T-helper 2 cell (primary cell): ENCODE measurements at places on chromosomes 12 and 14.

DNA sequence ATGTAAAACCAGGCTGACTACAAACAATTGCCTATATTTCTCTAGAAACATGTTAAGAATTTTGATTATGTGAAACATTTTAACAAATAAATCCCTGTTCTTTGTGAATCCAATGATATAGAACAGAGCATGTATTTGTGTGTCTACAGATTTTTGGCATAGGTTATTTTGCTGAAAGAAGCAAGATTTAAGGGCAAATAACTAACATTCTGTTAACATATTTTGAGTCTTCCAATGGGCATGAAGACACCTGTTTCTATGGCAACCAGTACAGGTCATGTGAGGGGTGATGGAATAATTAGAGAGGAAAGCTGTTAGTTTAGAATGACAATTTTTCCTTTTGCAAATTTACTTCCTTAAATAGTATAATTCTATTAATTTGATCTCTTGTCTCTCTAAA is 8.8 kb downstream of the ART4 start:
- no peak for DNase-seq

- no peak for DNase-seq
These were observed 7.3 kb upstream of the KIF26A start for GRCh38 chr14:104130974-104131651.

GRCh38 chr12:50401500-50402081 is 906 bp downstream of the LARP4 start:
- DNase-seq: no peak

GRCh38 chr12:104865080-104865479 is 93.0 kb downstream of the SLC41A2 start:
- DNase-seq: peak; percentile 68

DNA sequence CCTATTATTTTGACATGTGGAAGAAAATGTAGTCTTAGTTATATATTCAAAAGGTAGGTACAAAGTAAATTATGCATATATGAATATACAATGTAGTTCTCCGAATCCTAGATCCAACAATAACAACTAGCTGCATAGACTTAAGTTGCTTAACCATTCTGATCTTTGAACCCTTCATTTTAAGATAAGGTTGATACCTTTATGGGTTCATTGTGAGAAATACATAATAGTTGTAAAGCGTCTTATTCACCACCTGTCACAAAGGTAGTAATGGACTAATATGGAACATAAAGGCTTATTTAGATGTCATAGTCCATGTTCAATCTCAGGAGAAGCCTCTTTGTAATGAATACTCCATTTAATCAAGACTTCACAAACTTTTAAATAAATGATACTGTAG is 263.6 kb downstream of the TMTC2 start:
- DNase-seq: no peak

- DNase-seq: no peak
These were observed 21.0 kb upstream of the RIC8B start for GRCh38 chr12:106753526-106753925.

- DNase-seq: no peak
These were observed 777 bp downstream of the ZFP36L1 start for GRCh38 chr14:68791902-68792677.

DNA sequence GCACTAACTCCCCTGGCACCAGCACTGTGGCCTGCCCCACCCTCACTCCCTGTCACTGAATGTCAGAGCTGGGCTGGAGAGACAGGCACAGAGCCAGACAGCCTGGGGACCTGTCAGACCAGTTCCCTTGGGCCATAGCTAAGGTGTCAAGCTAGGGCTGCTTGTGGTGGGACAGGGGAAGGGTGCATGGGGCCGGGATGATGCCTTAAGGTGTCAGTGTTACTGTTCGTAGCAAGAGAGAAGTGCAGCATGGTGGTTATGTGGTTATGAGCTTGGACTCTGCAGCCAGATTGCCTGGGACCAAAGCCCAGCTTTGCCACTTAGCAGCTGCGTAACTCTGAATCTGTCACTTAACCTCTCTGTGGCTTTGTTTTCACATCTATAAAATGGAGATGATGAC is 3.8 kb downstream of the RAPGEF3 start:
- DNase-seq: no peak

GRCh38 chr12:118922405-118922804 is 58.9 kb upstream of the SRRM4 start:
- DNase-seq: no peak

- no peak for DNase-seq
These were observed 133.8 kb upstream of the NUDT4 start for GRCh38 chr12:93243689-93244513.

DNA sequence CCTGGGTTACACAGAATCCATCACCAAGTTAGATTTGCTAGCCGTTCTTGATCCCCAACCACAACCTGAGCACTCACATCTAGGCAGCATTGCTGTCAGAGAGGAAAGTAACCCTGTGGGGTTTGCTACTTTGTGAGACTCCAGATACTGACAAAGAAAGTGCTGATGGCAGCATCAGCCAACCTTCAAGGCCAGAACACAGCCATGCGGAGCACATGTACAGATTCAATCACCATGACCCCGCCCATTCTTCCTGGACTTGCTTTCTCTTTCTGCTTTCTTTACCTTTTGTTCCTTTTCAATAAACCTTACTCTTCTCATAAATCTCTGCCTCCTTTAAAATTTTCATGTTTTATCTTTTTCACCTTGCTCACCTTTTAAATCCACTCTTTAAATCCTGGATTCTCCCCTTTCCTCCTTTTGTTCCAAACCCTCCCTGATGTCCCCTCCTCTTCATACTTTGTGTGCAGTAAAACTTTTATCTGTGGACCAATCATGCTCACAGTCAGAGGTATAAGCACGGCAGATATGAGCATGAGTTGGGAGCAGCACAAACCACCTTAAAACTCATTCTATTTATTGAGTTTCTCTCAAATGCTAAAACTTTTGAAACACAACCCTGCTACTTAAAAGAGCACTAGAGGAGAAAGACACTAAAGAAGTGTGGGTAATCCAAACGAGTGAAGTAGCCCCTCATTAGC is 21.9 kb upstream of the CERS5 start:
- peak; percentile 92 for DNase-seq

GRCh38 chr12:105590571-105590970 is 260.1 kb downstream of the C12orf75 start:
- no peak for DNase-seq

- no peak for DNase-seq
These were observed 197.0 kb upstream of the AMIGO2 start for GRCh38 chr12:47276621-47277309.

DNA sequence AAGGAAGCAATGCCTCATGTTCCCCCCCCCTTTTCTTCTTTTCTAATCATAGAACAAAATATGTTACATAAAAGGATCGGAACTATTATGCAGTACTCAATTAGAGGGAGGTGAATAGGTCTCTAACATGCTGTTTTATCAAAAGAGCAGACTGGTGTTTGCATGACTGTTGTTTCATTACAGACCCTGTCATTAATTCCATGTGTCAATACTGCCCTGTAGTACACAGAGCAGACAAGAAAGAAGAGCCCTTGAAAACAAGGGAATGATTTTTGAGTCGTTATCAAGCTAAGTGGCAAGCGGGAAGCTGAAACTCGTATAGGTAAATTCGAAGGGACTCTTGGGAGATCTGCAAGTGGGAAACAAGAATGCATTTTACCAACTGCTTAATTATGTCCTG is 76.9 kb upstream of the TMEM263 start:
- DNase-seq: no peak

- no peak for DNase-seq
These were observed 112.1 kb downstream of the DPF3 start for GRCh38 chr14:72781561-72782508.

GRCh38 chr14:33911046-33911445 is 39.8 kb downstream of the EGLN3 start:
- DNase-seq: no peak

DNA sequence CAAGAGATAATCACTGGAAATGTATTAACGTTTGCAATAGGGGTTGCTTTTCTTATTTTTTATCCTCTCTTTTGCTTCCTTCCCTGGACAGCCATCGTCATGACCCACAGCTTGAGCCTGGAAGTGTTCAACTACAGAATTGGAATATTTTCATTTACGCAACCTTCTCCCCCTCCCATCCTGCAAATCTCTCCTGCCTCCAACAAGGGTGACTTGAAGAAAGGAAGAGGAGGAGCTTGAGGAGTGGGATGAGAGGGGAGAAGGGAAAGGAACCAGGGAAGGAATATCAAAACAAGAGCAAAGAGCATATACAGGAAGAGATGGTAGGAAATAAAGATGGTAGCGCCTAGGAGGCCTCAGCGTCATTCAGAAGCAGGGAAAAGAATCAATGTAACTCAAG is 1.6 kb upstream of the MANSC4 start:
- no peak for DNase-seq

DNA sequence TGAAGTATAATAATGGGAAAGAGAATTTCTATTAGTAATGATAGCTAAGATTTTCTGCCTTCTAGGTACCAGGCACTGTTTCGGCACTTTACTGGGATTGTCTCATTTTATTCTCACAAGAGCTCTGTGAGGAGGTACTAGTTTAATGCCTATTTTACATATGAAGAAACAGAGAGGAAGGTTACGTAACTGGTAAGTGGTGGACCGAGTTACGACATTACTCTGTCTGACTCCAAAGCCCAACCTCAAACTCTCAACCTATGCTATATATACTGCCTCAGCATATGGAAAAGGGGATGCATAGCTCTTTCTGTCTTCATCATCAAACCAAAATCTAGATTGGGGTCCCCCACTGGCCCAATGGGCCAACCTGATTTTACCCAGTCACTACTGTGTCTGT is 133.5 kb downstream of the KTN1 start:
- DNase-seq: no peak

DNA sequence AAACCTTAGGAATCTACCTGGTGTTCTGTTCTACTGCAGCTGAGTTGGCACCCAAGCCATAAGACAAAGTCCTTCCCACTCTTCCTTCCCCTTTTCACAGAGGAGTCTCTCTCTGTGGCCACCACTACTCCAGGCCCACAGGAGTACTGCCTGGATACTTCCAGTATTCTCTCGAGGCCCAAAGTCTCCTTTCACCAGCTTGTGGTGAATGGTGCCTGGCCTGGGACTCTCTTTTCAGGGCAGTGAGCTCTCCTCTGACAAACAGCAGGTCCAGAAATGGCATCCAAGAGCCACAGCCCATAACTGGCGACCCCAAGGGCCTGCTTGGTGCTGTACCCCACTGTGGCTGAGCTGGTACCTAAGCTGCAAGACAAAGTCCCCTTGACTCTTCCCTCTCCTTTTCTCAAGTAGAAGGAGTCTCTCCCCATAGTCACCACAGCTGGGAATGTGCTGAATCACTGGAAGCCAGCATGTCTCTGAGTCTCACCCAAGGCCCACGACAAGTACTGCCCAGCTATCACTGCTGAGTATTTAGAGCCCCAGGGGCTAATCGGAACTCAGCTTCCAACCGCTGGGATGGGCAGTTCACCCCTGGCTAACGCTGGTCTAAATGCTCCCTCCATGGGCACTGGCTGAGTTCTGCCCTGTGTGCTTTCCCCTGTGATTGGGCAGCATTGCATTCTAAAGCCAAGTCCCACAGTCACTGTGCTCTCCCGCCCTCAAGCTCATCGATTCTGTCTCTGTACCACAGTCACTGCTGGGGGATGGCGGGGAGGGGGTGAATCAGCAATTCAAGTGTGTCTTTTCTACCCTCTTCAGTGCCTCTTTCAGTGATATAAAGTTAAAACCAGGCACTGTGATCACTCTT is 6.1 kb downstream of the A2ML1 start:
- no peak for DNase-seq

DNA sequence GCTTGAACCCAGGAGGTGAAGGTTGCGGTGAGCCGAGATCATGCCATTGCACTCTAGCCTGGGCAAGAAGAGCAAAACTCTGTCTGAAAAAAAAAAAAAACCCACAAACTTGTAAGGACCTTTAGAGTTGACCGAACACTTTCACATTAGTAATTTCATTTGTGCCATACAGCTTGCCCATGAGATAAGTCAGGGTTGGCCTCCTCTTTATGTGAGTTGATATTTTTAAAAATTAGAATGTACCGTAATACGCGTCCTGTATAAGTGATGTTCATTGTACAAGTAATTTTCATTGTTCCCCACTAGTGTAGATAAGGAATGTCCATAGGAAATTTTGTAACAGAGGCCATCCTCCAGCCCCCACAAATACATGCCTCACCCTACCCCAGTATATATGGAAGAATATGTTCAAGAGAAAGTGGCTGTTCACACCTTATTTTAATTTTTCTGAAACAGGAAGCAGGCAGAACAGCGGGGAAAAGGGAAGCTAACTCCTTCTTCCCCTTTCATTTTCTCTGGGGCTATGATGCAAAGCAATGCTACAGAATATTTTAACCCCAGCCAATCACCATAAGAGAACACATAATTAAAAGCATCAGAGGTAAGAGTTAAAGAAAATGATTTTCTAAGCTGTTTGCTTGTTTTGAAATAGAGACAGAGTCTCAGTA is 31.9 kb upstream of the HIF1A start:
- no peak for DNase-seq

DNA sequence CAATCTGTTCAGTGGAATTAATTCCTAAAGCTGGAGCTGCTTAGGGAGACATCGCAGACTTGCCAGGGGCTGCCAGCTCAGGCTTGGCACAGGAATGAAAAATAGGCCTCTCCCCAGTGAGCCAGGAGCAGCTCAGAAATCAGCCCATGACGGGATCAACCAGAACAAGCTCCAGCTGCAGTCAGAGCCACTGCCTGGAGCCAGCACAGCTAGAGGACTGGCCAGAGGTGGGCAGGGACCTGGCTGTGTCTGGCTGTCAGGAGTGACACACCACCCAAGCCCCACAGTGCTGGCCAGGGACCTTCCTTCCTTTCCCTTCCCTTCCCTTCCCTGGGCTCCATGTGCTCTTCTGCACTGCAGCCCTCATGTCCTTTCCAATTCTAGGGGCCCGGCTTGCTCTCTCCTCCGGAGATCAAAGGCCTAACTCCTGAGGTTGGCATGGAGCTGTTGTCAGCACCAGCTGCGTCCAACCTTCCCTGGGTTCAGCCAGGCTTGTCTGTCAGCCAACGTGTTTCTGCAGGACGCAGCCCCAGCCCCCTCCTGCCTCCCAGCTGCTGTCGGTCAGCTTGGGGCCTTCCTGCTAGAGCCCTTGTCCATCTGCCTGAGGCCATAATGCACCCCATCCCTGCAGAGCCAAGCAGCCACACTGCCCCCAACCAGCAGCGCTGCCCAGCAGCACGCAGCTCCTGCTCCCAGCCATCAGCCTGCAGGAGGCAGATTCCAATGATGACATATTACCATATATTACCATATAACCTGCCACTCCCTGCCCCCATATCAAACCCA is 149.3 kb downstream of the CALM1 start:
- DNase-seq: no peak

DNA sequence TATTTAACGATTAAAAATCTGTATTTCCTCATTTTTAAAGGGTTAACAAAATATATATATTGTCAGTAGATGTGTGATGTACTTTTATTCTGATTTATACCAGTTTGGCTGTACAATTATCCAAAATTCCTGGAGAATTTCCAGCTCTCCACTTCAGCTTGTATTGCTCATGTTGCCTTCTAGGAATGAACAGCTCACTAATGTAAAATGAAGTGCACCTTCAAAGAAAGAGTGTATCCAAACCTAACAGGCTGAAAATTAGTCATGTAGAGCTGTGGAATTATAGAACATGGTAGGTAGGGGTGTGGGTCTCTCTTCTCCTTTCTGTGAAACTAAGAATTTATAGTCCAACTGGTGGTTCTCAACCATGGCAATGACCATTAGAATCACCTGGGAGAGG is 362.0 kb downstream of the ETNK1 start:
- no peak for DNase-seq
